ENCODE measurements at places on chromosomes 6 and 20. TPM values are rescaled to one million over a fixed set of nuclear protein-coding genes. Genes with fewer than 3 reads are reported as not detected.

GRCh38 chr6:101352316-101352715, 41.2 kb upstream of the GRIK2 start:
- H3K27ac ChIP-seq: peak overlapping the region; percentile 6
- H3K27me3 ChIP-seq: no peaks in the 10 kb centered on the region
- no peak for DNase-seq
- no peaks in the 10 kb centered on the region for H3K36me3 ChIP-seq
- no peaks in the 10 kb centered on the region for H3K4me1 ChIP-seq

DNA sequence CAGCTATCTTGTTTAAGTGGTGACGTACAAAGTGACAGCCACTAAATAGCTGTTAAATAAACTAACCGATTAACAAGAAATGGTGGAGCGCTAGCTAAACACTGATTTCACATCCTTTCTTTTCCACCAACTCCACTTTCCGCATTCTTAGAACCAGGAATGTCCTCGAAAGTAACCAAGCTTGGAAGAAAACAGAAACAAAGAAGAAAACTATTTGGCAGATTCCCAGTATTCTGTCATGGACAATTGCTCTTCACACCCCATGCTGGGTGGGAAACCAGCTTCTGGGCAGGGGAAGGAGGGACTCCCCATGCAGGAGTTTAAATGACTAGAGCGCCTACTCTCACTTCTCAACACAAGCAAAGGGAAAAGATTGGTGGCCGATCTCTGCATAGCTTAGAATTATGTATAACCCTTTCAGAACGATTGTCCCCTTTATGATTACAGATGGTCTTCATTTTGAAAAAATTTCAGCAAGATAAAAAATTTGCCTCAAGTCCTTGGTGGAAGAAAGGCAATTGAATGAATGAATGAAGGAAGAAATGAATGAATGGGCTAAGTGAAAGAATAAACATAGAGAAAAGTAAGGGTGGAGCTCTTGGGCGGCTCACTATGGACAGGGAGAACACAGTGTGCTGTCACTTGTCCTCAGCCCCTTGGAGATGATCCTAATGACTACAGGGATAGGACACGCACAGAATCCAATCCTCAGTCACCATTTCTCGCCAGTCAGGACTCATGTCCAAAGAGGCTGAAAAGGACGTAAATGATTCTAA, 148.7 kb upstream of the NEDD9 start:
- no peaks in the 10 kb centered on the region for H3K4me1 ChIP-seq
- DNase-seq: no peak
- H3K36me3 ChIP-seq: no peaks in the 10 kb centered on the region
- H3K27me3 ChIP-seq: no peaks in the 10 kb centered on the region
- no peak overlapping the region for H3K4me3 ChIP-seq

The HTR1E gene
- 0.61 TPM for total RNA-seq

The EFCAB8 gene
- 0.10 TPM for total RNA-seq

- no peak overlapping the region for H3K27ac ChIP-seq
- DNase-seq: no peak
- H3K36me3 ChIP-seq: peaks cover 2% of the 10 kb centered on the region
These were observed 33.4 kb downstream of the NCOA3 start for GRCh38 chr20:47535088-47535487.

The KIF13A gene
- total RNA-seq: 47.8 TPM

The GSTA2 gene
- total RNA-seq: not detected

DNA sequence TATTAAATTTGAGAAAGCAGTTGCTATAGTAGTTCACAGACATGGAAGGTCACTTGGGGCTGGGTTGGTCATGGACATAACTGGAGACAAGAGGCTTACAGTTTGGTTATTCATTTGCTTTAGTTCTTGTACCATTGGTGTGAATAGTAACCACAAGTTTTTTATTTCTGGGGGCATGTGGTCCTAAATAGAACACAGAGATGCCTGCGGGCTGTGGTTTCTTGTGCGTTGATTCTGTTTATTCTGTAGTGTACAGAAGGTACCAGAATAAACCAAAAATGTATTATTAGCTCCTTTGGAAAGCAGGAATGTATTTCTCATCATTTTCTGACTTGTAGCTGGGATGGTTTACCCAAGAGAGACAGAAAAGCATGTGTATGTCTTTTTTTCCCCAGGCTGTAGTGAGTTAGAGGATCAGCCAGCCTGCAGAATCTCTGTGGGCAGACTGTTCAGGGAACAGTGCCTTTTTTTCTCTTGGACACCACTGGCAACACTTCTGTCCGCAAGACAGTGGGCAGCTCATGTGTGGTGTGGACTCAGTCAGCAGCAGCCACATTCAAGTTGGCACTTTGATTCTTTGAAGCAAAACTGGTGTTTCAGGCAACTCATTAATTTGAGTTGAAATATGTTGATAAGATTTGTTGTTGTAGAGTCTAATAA, 122.1 kb downstream of the LRRC1 start:
- DNase-seq: peak; percentile 38
- no peaks in the 10 kb centered on the region for H3K4me1 ChIP-seq
- H3K27ac ChIP-seq: no peak overlapping the region
- no peak overlapping the region for H3K4me3 ChIP-seq

DNA sequence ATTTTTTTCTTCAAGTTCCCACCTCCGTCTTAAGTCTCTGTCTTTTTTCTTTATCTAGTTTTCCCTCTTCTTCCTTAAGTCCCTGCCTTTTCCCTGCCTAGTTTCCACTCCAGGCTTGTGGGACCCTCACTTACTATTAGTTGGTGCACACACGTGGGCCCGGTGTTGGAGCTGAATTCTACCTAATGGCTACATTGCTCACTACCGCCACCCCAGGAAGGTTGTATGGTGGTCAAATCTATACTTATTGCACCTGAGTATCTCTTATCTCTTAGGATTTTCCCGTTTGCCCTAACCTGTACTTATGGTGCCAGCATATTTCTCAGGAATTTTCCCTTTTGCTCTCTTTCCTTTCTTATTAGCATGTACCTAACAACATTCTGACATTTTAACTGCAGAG, 692.8 kb downstream of the EPM2A start:
- no peak overlapping the region for H3K4me3 ChIP-seq
- no peak for DNase-seq
- no peaks in the 10 kb centered on the region for H3K27me3 ChIP-seq
- H3K36me3 ChIP-seq: no peaks in the 10 kb centered on the region
- no peak overlapping the region for H3K27ac ChIP-seq

- no peak overlapping the region for H3K27ac ChIP-seq
- no peak for DNase-seq
- H3K4me1 ChIP-seq: no peaks in the 10 kb centered on the region
These were observed 1.5 kb downstream of the HNF4A start for GRCh38 chr20:44357020-44357419.

DNA sequence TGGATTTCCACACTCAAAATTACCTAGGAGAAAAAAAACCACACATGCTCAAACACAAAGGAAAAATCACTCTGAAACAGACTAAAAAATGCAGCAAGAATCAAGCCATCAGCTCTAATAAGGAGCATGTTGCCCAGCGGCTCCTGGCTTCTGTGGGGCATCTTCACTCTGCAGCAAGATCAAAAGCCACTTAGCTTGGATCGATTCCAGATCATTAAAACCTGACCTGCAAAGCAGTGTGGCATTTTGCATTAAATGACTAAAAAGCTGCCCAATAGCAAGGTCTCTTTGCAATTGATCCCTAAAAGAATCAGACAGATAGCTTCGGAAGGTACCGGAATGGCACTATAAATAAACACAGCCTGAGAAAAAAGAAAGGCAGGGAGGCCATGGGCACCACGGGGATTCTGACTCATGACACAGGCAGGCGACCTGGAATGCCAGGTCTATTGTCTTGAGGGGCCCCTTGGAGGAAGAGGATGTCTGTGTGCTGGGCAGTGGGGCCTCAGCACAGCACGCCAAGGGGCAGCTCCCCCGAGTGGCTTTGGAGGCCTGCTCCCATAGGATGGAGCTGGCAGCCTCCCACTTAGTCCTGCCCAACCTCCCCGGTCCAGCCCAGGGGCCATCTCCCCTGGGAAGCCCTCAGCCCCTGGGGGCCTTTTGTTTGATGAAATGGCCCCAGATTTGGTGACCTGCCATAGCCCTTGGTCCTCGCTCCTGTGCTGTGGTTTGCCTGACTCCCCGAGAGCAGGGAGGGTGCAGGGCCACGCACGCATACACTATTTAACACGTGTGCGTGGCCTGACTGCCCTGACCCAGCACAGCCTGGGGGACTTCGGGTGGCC, 7.6 kb downstream of the LEMD2 start:
- peaks cover 49% of the 10 kb centered on the region for H3K4me1 ChIP-seq
- H3K36me3 ChIP-seq: peaks cover 82% of the 10 kb centered on the region
- no peaks in the 10 kb centered on the region for H3K27me3 ChIP-seq
- DNase-seq: no peak
- H3K4me3 ChIP-seq: no peak overlapping the region

DNA sequence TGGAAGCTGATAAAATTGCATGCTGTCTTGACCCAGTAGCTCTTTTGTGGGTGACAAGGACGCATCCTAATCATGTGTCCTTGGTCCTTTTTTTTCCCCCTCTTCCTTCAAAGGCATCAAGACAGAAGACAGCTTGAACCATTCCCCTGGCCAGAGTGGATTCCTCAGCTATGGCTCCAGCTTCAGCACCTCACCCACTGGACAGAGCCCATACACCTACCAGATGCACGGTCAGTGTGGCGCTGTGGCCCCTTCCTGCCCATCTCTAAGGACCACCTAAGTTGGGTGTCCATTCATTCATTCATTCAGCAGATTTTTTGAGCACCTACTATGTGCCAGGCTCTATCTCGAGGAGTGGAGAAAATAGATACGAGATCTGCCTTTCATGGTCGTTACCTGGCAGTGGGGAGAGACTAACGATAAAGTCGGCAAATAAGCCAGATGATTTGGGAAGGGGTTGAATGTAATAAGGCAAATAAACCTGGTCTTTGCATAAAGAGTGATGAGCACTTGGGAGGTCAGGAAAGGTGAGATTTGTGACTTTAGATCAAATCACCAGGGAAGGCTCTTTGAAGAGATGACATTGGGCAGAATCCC, 121.5 kb downstream of the EYA2 start:
- H3K36me3 ChIP-seq: peaks cover 3% of the 10 kb centered on the region
- no peak overlapping the region for H3K27ac ChIP-seq
- H3K27me3 ChIP-seq: no peaks in the 10 kb centered on the region
- DNase-seq: no peak
- H3K4me3 ChIP-seq: no peak overlapping the region

The CCN5 gene
- 0.17 TPM for total RNA-seq

The NEURL2 gene
- total RNA-seq: 2.4 TPM

DNA sequence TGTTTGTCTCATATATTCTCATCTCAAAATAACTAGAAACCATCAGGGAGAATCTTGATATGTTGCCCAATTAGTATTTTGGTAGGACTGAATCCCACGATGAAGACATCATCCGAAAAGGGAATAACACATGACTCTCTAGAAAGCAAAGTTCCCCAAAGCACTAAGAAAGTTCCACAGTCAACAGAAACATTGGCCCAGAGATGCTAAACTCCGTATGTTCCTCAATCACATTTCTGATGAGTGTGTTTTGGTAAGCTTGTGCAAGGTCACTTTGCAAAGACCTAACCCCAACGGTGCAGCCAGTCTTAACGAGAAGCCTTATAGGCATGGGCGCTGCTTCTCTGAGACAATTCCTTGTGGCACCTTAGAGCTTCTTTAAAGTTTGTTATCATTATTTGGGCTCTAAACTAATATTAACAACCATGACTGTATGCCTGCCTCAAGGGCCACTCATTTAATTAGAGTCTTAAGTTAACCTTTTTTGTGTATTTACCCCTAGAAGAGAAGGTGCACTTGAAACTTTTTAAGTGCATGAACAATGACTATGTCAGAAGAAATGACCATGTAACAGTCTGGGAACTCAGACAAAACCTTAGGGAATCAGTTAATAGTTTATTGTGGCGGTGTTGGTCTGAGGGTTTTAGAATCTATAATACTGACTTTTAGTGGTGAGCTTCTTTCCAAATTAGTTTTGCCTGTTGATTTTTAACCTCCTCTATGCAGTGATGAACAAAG, 202.0 kb upstream of the RAB32 start:
- no peak overlapping the region for H3K27ac ChIP-seq
- H3K4me1 ChIP-seq: peaks cover 3% of the 10 kb centered on the region
- no peaks in the 10 kb centered on the region for H3K27me3 ChIP-seq
- no peak for DNase-seq
- H3K4me3 ChIP-seq: no peak overlapping the region

GRCh38 chr6:79438030-79438429, 99.2 kb downstream of the LCA5 start:
- no peaks in the 10 kb centered on the region for H3K36me3 ChIP-seq
- no peak overlapping the region for H3K4me3 ChIP-seq
- H3K27me3 ChIP-seq: no peaks in the 10 kb centered on the region

GRCh38 chr20:33147299-33147698, 20.7 kb upstream of the BPIFA2 start:
- no peak overlapping the region for H3K27ac ChIP-seq
- peaks cover 3% of the 10 kb centered on the region for H3K27me3 ChIP-seq
- H3K36me3 ChIP-seq: no peaks in the 10 kb centered on the region
- H3K4me3 ChIP-seq: no peak overlapping the region

DNA sequence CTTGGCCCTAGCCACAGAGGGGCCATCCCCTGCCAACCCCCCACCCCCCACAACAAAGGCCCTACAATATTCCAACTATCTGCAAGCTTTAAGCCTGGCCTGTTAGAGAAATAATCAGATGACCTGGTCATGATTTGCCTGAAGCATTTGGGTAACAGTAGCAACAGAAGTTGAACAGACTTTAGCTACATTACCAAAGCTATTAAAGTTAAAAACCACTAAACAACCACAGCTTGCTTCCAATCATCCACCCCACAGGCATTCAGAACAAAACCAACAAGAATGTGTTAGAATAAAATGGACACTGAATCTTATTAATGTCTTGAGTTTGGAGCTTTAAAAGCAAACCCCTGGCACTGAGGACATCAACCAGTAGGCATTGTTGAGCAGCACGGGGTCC, 250.9 kb downstream of the LRFN2 start:
- H3K27ac ChIP-seq: no peak overlapping the region
- no peak overlapping the region for H3K4me3 ChIP-seq
- H3K27me3 ChIP-seq: no peaks in the 10 kb centered on the region
- no peak for DNase-seq
- H3K4me1 ChIP-seq: peaks cover 18% of the 10 kb centered on the region

DNA sequence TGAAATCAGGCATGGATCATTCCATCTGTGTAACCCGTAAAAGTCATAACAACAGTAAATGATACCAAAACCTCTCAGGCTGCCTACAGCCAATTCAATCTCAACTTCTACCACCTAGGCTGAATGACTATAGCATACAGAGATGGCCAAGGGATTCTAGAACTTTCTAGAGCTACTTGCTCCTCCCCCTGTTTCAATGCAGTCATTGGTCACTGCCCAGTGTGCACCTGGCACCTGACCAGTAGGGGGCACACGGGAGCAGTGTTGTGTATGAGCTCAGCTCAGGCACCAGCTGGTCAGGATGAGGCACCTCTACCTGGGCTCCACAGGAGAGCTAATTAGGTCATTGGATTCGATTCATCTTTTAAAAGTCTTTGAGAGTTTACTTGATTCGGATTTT, 86.2 kb downstream of the PLEKHG1 start:
- peaks cover 3% of the 10 kb centered on the region for H3K4me1 ChIP-seq
- DNase-seq: no peak

DNA sequence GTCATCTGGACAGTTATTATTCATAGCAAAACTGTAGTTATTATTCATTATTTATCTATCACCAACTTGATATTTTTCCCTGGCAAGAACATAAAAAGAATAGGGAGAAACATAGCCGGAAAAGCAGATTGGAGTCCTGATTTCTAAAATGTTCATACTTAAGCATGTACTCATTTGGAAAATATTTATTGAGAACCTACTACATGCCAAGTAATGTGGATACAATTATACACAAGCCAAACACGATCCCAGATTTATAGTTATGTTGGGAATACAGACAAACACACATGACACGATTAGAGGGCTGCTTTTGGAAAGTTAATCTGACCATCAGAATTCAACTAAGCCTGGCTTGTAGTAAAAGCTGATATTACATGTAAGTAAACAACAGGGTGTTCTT, 30.7 kb downstream of the ARHGAP18 start:
- no peak overlapping the region for H3K4me3 ChIP-seq
- H3K36me3 ChIP-seq: no peaks in the 10 kb centered on the region
- no peaks in the 10 kb centered on the region for H3K27me3 ChIP-seq
- no peak overlapping the region for H3K27ac ChIP-seq
- no peak for DNase-seq

The ATAT1 gene
- 27.2 TPM for total RNA-seq

Data from spinal cord (tissue), 10 donors.